ENCODE measurements at places on chromosomes 16 and 17. TPM values are rescaled to one million over a fixed set of nuclear protein-coding genes. Genes with fewer than 3 reads are reported as not detected.

The STUB1 gene
- 147 TPM for polyA plus RNA-seq

GRCh38 chr17:47225436-47225858 is 16.3 kb downstream of the MYL4 start:
- no peaks in the 10 kb centered on the region for H3K27me3 ChIP-seq
- H3K4me3 ChIP-seq, result no peak overlapping the region
- DNase-seq, result no peak
- no peaks in the 10 kb centered on the region for H3K36me3 ChIP-seq
- no peak overlapping the region for H3K27ac ChIP-seq
- peaks cover 19% of the 10 kb centered on the region for H3K4me1 ChIP-seq

The ST6GALNAC2 gene
- polyA plus RNA-seq, result 2.4 TPM

DNA sequence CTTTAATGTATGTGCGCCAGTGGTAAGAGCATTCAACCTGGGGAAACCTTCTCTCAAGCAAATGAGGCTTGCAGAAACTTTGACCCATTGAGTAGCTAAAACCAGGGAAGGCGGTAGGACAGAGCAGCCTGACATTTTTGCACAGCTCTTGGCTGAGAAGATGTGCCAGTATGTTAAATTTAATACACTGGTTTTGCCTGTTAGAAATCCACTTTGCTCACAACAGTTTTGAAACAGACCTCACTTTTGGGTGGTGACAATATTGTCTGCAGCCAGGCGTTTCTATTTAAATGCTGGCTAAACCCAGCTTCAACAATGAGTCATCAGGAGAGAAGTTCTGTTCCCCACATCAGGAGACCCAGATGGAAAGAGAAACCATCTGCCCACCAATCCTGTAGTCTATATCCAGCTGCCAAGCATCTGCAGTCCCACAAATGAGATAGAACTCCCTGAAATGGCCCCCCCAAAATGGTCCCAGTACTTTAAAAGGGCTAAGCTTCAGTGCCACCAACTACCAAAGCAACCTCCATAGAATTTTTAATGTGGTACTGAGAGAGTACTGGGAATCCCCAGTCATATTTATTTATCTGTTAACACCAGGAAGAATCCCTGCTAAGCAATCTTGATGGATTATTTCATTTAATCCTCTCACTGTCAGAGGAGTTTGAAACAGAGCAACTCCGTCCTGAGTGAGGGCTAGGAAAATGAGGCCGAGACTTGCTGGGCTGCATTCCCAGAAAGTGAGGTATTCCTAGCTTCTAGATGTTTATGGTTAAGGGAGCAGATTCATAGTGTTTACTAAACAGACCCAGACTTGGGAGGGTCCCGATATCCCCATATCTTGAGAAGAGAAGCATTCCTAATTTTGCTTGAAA is 29.0 kb upstream of the CLEC3A start:
- no peaks in the 10 kb centered on the region for H3K36me3 ChIP-seq
- DNase-seq, result no peak
- H3K4me1 ChIP-seq, result no peaks in the 10 kb centered on the region
- H3K27ac ChIP-seq, result no peak overlapping the region
